HT1080 (cell line): ENCODE measurements at places on chromosomes 2 and 18. TPM values are rescaled to one million over a fixed set of nuclear protein-coding genes. Genes with fewer than 3 reads are reported as not detected.

- DNase-seq: no peak
Observed at GRCh38 chr2:218860950-218861381, 1.4 kb downstream of the WNT6 start.

GRCh38 chr18:3923750-3924149, 473.8 kb downstream of the TGIF1 start:
- peak; percentile 30 for DNase-seq

PLEK gene
- total RNA-seq: not detected in 2 replicates

- DNase-seq: no peak
Observed at GRCh38 chr18:54947091-54947490, 12.2 kb downstream of the CCDC68 start.

FEV gene
- total RNA-seq: not detected in 2 replicates
